ENCODE measurements at places on chromosomes 13 and 19.
A peak's percentile ranks its signal among the peaks of the same experiment; 100 is the strongest.

DNA sequence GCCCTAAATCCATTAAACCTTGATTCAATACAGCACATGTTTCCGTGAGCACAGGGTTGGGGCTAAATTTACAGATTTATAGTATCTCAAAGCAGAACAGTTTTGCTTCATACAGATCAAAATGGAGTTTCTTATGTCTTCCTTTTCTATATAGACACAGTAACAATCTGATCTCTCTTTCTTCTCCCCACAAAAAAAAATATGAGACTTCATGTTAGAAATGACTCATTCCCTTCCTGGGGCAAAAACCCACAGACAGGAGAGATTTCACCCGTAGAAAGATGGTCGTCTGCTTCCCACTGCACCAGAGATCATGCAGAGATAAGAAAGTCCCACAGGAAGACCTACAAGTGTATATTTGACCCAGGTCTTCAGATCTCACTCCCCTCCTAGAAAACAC lies 7.7 kb upstream of the ZNF611 start:
- no peak for DNase-seq

DNA sequence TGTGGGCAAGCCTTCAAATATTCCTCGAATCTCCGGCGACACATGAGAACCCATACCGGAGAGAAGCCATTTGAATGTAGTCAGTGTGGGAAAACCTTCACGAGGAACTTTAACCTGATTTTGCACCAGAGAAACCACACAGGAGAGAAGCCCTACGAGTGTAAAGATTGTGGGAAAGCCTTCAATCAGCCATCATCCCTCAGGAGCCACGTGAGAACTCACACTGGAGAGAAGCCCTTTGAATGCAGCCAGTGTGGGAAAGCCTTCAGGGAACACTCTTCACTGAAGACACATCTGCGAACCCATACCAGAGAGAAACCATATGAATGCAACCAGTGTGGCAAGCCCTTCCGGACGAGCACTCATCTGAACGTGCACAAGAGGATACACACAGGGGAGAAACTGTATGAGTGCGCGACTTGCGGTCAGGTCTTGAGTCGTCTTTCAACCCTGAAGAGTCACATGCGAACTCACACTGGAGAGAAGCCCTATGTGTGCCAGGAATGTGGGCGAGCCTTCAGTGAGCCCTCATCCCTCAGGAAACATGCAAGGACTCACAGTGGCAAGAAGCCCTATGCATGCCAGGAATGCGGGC lies 28.8 kb downstream of the ZNF333 start:
- no peak for DNase-seq

DNA sequence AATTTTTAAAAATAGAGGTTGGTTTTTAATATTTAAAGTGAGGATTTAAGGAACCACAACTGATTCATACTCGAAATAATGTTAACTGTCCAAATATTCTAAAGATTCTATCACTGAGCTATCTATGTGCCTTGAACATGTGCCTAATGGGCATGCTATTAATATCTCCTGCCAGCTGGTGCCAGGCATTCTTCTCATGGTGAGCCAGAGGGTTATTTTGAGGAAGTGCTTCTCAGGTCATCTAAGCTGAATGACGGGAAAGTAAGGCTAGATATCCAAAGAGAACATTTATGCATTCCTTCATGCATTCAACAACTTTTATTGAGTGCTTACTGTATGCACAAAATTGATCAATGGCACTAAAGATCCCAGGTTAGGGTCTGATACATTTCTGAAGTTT lies 138.2 kb downstream of the PIBF1 start:
- DNase-seq = no peak

- no peak for DNase-seq
These were observed 60.8 kb downstream of the KCTD12 start for GRCh38 chr13:76825430-76825829.

DNA sequence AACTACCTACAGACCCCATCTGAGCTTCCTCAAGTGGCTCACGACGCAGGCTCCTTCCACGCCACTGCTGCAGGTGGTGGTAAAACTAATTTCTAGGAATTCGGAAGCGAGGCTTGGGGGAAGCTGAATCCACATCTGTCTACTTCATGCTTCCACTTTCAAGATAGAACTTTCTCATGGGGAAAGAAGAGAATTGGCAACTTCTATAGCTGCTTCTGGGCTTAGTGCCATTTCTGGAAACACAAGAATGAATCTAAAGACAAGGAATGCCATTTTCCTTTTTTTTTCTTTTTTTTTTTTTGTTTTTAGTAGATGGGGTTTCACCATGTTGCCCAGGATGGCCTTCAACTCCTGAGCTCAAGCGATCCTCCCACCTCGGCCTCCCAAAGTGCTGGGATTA lies 2.8 kb upstream of the NLRP12 start:
- no peak for DNase-seq

- no peak for DNase-seq
These were observed 46.6 kb downstream of the CRTC1 start for GRCh38 chr19:18729933-18730530.

GRCh38 chr13:71677124-71677523 lies 189.9 kb downstream of the DACH1 start:
- DNase-seq = peak; percentile 12

DNA sequence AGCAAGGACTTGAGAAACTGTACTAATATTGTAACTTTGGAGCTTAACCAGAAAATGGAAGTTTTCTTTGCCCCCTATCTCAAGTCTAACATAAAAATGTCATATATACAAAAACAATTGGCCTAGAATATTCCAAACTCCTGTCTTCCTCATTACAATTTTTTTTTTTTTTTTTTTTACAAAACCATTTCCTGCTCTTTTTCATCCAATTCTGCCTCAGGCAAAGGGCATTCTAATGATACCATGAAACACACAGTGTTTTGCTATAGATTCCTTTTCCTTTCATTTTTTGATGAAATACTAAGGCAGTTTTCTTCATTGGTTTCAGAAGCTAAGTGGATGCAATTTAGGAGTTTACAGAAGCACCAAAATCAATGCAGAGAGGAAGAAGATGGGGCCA lies 119.7 kb downstream of the LHFPL6 start:
- DNase-seq = no peak

DNA sequence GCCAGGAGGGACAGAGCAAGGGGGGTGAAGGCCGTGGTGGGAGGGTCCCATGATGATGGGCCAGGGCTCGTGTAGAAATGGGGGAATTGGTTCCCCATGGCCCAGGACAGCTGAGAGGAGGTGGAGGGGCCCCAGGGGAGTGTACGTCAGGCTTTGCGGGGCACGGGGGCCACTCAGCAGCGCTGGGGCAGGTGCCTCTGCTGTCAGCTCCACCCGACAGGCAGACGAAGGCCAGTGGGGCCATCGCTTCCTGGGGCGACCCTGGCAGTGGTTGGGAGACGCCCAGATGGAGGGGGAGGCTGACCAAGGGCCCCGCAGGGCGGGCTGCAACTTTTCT lies 1.9 kb upstream of the TEKTIP1 start:
- DNase-seq = no peak

GRCh38 chr19:47024502-47024901 lies 4.9 kb downstream of the NPAS1 start:
- no peak for DNase-seq

GRCh38 chr13:101627556-101627943 lies 175.1 kb downstream of the ITGBL1 start:
- no peak for DNase-seq

- no peak for DNase-seq
These were observed 16.7 kb downstream of the SYDE1 start for GRCh38 chr19:15123900-15124299.

DNA sequence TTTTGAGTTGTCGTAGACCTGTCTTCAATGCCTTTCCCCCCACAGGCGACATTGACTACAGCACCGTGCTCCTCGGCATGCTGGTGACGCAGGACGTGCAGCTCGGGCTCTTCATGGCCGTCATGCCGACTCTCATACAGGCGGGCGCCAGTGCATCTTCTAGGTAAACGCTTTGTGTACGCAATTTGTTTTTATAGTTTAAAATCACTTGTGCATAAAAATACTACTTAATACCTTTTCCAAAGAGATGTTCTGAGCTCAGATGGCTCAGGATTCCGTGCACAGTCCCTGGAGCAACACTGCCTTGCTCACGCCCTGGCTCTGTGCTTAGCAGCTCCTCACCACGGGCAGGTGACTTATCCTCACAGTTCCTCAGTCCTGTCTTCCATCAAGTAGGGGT lies 30.1 kb upstream of the DCUN1D2 start:
- no peak for DNase-seq

DNA sequence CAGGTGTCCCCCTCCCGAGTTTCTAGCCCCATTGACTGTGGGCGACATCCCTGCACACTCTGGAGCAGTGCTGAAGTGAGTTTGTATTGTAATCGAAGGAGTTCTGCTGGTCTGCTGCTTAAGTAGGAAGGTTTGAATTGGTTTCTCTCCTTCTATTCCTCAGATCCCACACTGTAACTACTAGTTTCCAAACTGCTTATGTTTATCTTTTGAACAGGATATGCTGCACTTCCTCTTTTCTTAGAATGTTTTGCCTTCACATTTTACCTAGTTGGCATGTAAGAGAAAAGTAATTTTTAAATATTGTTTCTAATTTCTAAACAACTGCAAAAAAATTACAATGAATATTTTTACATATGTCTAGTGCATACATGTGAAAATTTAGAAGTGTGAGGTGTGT lies 511.8 kb downstream of the KLF12 start:
- no peak for DNase-seq

- no peak for DNase-seq
These were observed 116.8 kb upstream of the CACNA1A start for GRCh38 chr19:13622766-13623715.

DNA sequence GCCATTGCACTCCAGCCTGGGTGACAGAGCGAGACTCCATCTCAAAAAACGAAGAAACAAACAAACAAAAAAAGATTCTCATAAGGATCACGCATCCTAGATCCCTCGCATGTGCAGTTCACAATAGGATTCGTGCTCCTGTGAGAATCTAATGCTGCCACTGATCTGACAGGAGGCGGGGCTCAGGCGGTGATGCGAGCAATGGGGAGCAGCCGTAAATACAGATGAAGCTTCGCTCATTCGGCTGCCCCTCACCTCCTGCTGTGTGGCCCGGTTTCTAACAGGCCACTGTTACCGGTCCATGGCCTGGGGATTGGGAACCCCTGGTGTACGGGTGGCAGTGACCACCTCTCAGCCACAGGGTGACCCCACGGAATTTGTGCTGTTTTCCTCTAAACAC lies 98.2 kb upstream of the MRI1 start:
- DNase-seq = no peak

GRCh38 chr19:3687774-3688706 lies 12.2 kb downstream of the PIP5K1C start:
- DNase-seq = peak; percentile 13

DNA sequence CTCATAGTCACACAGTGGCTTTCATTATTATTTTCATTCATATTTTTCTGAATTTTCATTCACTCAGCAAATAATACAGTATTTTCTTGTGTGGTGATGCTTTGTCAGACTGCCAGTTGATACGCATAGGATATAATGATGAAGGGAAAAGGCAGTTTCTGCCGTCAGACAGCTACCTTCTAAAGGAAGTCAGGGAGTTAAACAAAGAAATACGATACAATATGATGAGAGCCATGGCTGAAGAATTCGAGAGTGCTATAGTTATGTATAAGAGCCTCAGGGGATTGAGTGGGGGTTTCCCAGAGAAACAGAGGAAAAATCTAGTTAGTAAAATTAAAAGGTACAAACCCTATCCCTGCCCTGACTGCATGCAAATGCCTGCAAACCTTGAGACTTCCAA lies 479.1 kb downstream of the OLFM4 start:
- no peak for DNase-seq

DNA sequence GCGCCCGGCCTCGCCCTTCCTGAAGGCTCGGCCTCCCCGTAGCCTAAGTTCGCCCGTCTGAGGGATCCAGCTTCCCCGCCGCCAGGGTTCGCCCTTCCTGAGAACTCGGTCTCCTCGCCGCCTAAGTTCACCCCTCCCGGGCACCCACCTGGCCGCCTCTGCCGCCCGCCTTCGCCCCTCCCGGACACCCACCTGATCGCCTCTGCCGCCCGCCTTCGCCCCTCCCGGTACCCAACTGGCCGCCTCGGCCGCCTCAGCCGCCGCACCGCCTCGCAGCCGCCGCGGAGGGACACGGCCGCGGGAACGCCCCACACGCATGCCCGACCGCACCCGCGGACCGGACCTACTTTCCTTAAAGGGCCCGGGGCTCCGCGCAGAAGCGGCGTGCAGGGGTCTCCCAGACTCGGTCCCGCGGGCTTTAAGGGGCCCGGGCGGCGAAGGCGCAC lies at the start of gene MOB3A:
MOB3A (minus strand) TSS at position 293 of the 446 bp plus-strand sequence. CDS start 17,766 bp downstream, outside the sequence.
- DNase-seq = peak; percentile 71

DNA sequence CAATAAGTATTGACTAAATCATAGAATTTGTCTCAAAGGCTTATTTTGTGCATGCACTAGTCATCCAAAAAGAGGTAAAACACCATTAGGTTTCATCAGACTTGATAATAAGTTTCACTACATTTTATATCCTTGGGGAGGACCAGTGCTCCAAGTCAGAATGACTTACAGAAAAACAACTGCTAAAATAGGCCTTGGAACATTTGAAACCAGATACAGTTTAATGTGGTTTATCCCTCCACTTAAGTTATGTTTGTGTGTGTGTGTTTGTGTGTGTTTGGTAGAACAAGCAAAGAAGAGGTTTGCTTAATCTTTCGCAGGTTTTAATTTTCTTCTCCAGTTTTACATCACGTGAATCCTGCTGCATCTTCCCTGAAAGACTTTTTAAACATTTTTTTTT lies 570.9 kb downstream of the PCDH9 start:
- DNase-seq = no peak

- DNase-seq = peak; percentile 74
These were observed 459.8 kb downstream of the FGF14 start for GRCh38 chr13:101942038-101942437.

DNA sequence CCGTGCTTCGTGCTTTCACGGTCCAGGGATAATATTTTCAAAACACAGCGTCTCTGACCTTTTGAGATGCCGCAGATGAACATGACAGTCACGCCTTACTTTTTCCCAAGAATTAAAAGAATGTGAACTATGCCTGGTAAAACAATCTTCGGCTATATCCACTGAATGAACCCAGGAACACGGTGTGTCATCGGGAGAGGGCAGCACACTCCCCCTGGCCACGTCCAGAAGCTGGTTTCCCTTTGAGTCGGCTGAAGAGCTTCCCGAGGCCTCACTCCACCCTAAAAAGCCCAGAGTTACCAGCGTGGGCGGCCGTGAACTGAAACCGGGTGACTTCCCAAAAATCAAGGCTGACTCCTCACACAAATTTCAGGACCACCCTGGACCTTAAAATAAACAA lies 22.9 kb upstream of the SHISA2 start:
- DNase-seq = no peak

DNA sequence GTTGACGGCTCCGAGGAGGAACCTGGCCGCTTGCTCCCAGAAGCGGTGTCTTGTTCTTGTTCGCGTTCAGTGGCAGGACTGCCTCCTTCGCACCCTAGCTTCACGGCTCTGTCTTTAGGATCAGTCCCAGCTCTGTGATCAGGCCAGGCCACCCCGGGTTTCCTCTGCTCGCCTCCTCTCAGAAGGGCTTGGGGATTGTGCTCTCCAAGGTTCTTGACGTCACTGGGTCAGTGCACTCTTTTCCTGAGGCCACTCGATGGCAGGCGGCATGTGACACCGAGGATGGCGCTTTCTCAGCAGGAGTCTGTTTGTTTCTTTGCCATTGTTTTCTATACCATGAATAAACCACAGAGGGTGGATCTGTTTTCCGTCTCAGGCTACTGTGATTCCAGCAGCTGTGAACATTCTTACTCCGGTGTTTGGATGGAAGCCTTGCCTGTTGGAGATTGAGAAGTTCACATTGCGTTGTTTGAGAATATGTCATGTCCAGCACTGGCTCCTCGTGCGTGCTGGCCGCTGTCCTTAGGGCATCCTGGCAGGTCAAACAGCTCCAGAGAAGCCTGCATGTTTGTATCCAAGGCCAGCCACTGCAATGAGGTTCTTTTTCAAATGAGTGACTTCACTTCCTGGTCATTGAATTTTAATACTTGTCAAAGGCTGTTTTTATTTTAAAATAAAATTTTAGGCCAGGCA lies 44.5 kb downstream of the SLC7A9 start:
- no peak for DNase-seq

Measured in NCI-H1417 treated with DMSO at 0.1 percent for 48 hours (cell line).